ENCODE measurements at places on chromosomes 6 and 20.

DNA sequence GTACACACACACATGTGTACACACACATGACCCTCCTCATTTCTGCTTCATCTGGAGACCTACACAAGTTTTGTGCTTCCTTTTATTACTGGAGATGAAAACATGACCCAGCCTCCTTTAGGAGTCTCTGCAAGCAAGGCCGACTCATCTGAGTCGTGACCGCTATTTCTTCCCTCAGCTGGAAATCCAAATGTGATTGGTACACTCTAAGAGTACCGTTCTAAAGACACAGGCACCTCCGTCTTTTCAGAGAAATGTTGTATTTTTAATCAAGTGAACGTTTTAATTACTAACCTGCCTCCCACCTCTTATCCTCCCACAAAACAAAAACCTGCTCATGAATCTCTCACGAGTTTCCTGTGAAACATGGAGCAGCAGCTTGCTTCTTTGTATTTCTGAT lies 63.0 kb downstream of the LAMP5 start:
- no peak for DNase-seq

DNA sequence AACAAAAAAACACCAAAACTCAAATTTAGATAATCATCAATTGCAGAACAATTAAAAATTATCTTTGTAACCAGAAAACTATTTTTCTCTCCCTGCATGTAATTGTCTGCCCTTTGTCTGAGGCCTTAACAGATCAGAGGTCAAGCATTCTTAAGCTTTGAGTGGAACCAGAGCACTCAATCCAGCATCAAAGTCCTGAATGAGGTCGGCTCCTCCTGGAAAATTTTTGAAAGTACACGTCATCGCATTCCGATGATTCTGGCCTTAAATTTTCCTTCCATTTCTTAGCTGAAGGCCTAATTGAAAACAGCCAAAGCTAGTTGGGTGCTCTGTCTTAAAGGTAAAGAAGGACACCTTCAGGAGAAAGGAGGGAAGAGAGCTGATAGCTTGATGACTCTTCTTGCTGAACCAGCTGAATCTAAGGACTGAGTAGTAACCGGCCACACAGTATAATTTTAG lies 510.2 kb upstream of the SULF2 start:
- DNase-seq, result no peak

- no peak for DNase-seq
Measured at GRCh38 chr6:31272836-31273626, 1.1 kb upstream of the HLA-C start.

DNA sequence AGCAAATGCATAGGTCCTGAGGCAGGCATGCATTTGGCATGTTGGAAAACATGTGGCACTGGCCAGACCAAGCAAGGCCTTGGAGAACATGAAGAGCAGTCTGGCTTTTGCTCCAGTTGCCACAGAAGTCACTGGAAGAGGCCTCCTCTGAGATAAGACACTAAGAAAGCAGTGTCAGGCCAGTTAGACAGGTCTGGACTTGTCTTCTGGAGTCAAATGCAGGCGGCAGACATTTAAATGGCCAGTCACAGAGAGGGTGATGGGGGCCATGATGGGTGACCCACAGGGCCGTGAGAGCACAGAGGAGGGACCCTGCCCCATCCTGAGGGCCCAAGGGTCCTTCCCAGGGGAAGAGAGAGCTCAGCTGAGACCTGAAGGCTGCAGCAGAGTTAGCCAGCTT lies 26.7 kb upstream of the ADA start:
- DNase-seq, result no peak

- no peak for DNase-seq
Measured at GRCh38 chr6:108711071-108711470, 137.2 kb upstream of the ARMC2 start.

DNA sequence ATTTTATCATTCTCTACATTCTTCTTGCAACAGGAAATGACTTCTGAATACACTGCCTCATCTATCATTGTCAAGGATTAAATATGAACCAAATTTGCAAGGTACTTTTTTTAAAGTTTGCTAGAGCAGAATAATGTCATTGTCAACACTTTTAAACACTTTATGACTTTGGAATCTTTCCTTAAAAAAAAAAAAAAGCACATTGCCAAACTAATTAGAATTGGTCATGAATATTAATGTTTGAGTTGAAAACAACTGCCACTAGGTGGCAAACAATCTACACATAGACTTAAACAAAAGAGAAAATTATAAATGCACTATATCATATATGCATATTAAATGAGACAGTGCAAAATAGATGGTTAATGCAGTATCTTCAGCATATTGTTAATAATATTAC lies 32.5 kb upstream of the TMEM244 start:
- DNase-seq, result no peak

- DNase-seq, result no peak
Measured at GRCh38 chr20:47654370-47654769, 130.9 kb downstream of the SULF2 start.

Data from NCI-H2081 treated with DMSO at 0.1 percent for 48 hours (cell line).